ENCODE measurements at places on chromosomes 5 and 9. TPM values are rescaled to one million over a fixed set of nuclear protein-coding genes. Genes with fewer than 3 reads are reported as not detected.
A peak's percentile ranks its signal among the peaks of the same experiment; 100 is the strongest.

DNA sequence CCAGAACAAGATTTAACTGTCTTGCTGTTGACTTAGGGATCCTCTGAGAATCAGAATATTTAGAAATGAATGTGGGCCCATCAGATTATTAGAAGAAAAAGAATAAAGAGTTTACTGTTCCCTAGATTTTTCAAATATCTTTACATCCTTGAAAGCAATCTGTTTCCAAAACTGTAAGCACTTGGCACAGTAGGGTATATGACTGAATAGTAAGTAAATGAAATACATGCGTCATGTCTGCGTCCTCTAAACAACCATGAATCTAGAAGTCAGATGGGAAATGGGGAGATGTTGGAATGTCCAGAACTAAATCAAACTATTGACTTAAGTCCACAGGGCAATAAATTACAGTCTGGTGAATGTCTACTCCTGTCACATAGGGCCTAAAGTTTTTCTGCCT is 26.1 kb downstream of the TTC23L start:
- DNase-seq = no peak
- H3K36me3 ChIP-seq = no peaks in the 10 kb centered on the region
- H3K4me3 ChIP-seq = no peak overlapping the region
- no peaks in the 10 kb centered on the region for H3K4me1 ChIP-seq

GRCh38 chr5:131810510-131811249 is 13.9 kb upstream of the FNIP1 start:
- H3K4me1 ChIP-seq = no peaks in the 10 kb centered on the region
- H3K4me3 ChIP-seq = no peak overlapping the region
- H3K36me3 ChIP-seq = no peaks in the 10 kb centered on the region
- H3K27ac ChIP-seq = no peak overlapping the region
- DNase-seq = no peak

DNA sequence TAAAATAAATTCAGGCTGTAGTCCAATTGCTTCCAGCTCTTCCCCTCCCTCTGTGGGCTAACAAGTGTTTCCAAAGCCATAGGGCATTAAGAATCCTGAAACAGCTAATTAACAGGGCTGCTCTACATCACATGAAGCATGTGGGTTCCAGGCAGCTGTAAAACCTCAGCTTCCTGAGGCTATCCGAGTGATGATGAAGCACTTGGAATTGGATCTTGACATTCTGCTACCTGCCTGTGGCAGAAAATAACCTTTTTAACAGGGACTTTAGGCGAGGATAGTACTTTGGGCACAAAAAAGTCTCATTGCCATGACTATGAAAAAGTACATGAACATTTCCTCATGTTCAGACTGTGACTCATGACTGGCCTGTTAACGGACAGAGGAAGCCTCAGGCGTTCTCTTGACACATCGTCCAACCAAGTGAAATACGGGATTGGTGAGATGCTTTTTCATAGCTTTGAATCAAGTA is 107.2 kb downstream of the PDE4D start:
- no peak overlapping the region for H3K4me3 ChIP-seq
- peak overlapping the region; percentile 53 for H3K27ac ChIP-seq
- no peaks in the 10 kb centered on the region for H3K36me3 ChIP-seq
- no peaks in the 10 kb centered on the region for H3K4me1 ChIP-seq

GRCh38 chr9:80369641-80370040 is 797.9 kb downstream of the TLE4 start:
- no peaks in the 10 kb centered on the region for H3K27me3 ChIP-seq
- no peak overlapping the region for H3K27ac ChIP-seq
- no peak for DNase-seq
- H3K4me1 ChIP-seq = no peaks in the 10 kb centered on the region
- no peaks in the 10 kb centered on the region for H3K36me3 ChIP-seq

- H3K4me1 ChIP-seq = no peaks in the 10 kb centered on the region
- H3K4me3 ChIP-seq = no peak overlapping the region
- H3K27ac ChIP-seq = no peak overlapping the region
- no peak for DNase-seq
- no peaks in the 10 kb centered on the region for H3K27me3 ChIP-seq
Observed at GRCh38 chr5:3187771-3188425, 407.7 kb upstream of the IRX1 start.

The RMRP gene
- 3,764 TPM for total RNA-seq

The PCDHGC5 gene
- 3.3 TPM for total RNA-seq
